ENCODE measurements at places on chromosomes 2 and 18.

GRCh38 chr2:203018181-203018580 is 3.5 kb downstream of the NBEAL1 start:
- DNase-seq: no peak

DNA sequence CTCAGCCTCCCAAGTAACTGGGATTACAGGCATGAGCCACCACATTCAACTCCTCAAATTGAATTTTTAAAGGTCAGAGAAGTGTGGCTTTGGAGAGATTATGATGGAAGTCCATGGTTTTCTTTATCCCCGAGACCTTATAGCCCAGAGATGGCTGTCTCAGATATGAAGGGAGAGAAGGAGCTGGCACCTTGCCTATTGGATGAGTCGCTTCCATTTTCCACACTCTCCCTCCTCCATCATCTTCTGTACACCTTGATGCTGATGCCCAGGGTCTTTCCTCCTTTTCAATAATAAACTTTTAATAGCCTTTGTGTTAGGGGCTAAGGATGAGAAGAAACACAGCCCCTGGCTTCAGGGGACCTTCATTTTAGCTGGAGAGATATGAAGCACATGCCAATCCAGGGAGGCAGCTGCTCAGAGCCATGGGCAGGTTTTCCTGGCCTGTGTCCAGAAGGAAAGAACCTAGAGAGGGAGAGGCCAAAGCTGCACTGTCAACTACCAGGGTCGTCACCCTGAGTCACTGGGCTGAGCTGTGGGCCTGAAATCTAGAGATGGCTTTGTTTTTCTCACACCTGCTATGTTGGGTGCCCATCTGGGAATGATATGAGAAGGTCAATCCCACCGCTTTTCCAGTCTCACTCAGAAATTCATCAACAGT is 146.0 kb upstream of the SERTAD2 start:
- DNase-seq: no peak

GRCh38 chr2:60867007-60867406 is 14.4 kb upstream of the REL start:
- no peak for DNase-seq

DNA sequence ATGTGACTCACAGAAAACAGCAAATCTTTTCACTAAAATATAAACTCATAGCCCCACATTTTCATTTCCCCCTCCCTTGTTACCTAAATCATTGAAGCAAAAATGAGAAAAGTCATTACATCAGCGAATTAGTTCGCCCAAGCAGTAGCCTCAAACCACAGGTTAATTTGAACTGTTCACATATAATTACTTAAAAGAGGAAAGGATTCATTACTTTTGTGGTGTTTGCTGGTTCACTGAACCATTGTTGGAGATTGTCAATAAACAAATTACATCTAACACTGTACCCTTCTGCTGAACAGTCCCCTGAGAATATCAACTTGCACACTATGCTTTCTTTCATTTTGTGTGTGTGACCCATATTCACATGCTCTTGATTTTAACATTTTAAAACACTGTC is 238.7 kb downstream of the ERBB4 start:
- no peak for DNase-seq

- DNase-seq: no peak
Measured at GRCh38 chr2:224359569-224359968, 42.3 kb downstream of the FAM124B start.
